Stimulated activated CD4-positive, alpha-beta T cell treated with anti-CD3 and anti-CD28 coated beads, Interleukin-1b, Interleukin-23, amount 100 ng/mL, for 1 hour (primary cell): ENCODE measurements at places on chromosomes 13 and 19.

DNA sequence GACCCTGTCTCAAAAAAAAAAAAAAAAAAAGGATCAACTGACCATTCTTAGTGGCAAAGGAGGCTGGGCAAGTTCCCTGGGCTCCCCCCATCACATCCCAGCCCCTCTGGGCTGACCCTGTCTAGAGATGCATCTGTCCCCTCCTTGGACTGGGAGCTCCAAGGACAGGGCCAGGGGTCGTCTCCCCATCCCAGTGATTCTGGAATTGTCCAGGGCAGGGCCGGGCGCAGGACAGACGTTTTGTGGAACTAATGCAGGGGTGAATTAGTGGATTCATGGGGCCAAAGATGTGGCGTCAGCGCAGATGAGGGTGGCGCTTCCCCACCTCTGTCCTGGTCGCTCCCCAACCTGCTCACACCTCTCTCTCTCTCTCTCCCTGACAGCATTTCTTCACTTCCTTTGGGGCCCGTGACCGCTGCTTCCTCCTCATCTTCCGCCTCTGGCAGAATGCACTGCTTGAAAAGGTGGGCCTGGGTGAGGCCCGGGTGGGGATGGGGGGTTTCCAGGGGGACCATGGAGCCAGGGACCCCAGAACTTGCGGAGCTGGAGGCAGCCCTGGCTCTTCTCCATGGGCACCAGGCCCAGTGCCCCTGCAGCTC lies 11.1 kb downstream of the GRAMD1A start:
- DNase-seq = no peak

GRCh38 chr13:33274264-33274663 lies 11.3 kb downstream of the STARD13 start:
- DNase-seq = no peak

DNA sequence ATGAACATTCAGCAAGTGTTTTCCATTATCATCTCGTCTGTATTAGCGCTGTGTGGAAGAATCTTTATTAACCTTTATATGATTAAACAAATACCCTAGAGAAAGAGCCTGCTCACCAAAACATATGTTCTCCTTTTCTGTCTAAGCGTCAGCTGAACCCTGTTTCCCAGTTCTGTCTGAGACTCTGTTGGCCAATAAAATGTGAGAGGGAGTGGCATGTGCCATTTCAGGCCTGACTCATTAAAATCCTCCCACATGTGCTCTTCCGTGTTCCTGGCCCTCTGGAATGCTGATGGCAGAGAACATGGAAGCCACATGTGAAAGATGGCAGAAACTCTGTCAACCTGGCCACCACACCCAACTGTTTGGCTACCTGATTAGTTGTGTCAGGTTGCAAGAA lies 181.9 kb upstream of the EDNRB start:
- DNase-seq = no peak

DNA sequence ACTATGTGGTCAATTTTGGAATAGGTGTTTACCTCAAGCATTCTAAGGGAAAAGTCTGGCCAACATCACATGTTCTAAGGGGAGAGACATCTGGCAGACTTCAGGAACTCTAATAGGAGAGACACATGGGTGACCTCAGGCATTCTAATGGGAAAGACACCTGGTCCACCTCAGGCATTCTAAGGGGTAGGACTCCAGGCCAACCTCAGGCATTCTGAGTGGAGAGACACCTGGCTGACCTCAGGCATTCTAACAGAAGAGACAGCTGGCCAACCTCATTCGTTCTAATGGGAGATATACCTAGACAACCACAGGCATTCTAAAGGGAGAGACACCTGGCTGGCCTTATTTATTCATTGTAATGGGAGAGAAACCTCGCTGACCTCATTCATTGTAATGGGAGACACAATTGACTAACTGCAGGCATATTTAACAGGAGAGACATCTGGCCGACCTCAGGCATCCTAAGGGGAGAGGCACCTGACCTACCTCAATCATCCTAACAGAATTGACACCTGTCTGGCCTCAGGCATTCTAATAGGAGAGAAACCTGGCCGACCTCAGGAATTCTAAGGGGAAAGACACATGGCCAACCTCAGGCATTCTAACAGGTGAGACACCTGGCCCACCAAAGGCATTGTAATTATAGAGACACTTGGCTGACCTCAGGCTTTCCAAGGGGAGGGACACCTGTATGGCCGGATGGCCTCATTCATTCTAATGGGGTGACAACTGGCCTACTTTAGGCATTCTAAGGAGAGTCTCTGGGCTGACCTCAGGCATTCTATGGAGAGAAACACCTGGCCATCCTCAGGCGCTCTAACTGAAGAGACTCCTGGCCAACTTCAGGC lies 1346.8 kb downstream of the UQCRFS1 start:
- DNase-seq = no peak

GRCh38 chr13:41823476-41823875 lies 137.4 kb downstream of the VWA8 start:
- DNase-seq = no peak

DNA sequence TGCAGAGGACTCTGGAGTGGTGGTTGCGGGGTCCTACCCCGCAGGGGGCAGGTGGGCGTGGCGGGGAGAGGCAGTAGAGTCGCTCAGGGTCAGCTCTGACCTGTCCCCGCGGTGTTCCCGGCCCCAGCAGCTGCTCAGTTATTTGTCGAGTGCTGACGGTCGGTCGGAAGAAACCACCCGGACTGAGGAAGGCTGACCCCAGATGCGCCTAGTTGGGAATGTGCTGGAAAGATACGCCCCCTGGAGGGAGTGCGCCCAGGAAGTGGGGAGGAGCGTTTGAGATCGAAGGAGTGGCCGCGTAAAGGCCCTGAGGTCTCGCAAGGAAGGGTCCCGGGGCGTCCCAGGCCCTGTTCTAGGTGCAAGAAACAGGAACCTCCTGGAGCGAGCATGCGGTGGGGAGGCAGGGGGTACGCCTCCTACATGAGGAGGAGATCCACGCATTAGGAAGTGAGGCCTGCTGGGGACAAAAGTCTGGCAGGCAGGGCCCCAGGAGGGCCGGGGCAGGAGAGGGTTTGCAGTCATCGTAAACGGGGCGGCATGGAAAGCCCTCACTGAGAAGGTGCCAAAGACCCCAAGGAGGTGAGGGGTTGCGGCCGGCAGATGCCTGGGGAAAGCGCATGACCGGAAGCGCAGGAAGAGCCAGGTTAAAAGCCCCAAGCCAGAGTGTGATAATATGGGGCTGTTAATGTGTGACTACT lies 9.2 kb downstream of the CCDC8 start:
- DNase-seq = no peak

DNA sequence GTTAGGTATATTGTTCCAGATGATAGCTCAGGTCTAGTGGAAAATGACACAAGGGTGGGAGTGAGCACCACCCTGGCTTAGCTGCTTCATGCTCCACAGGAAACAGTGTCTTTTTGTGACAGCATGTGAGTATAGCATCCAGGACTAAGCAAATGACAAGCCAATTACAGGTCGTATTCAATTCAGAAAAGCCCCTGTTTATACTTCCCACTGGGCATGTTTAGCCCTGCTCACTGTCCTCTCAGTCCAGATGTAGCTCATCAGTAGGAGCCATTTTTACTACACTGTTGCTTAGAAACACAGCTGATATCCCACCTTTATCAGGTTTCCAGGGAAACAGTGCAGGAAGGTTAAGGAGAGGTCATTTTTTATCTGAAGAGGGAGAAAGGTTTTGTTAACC lies 8.0 kb downstream of the ABHD13 start:
- DNase-seq = no peak

GRCh38 chr13:39602614-39603366 lies at the start of gene LHFPL6:
TSS of gene LHFPL6 (minus strand) at chr13:39603193.
- DNase-seq = no peak

DNA sequence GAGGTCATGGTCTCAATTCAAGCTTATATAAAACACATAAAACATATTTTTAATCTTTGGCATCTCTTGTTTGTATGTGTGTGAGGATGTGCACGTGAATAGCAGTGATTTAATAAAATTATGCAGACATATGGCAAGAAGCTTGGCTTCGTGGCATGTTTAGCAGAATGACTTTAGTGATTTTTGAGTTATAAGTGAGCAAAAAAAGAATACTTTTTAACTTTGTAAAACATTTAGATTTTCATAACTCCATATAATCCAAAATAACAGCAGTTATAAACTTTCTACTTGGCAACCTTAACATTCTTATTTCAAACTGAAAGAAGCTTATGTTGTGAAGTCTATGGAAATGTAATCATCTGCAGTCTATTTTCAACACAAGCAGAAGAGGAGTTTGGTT lies 120.6 kb downstream of the SLITRK1 start:
- DNase-seq = no peak

- DNase-seq = no peak
Observed at GRCh38 chr13:94248454-94249228, 230.8 kb downstream of the DCT start.

DNA sequence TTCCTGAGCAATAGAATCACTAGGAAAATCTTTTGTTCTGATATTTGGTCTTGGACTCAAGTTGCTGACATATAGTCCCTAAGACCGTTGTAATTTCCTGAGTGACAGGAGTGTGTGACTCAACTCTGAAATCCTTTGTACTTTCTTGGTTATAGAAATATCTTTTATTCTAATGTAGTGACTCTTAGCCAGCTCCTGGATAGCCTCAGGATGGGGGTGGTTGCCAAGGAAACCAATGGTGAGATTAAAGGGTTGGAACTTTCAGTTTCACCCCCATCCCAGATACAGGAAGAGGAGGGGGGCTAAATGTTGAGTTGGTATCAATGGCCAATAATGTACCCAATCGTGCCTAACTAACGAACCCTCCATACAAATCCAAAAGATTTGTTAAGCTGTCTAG lies 41.8 kb downstream of the MBD3L2B start:
- DNase-seq = no peak

- no peak for DNase-seq
Observed at GRCh38 chr13:112057736-112058518, 9.0 kb upstream of the SOX1 start.

GRCh38 chr13:35164324-35164932 lies 222.4 kb downstream of the NBEA start:
- no peak for DNase-seq

DNA sequence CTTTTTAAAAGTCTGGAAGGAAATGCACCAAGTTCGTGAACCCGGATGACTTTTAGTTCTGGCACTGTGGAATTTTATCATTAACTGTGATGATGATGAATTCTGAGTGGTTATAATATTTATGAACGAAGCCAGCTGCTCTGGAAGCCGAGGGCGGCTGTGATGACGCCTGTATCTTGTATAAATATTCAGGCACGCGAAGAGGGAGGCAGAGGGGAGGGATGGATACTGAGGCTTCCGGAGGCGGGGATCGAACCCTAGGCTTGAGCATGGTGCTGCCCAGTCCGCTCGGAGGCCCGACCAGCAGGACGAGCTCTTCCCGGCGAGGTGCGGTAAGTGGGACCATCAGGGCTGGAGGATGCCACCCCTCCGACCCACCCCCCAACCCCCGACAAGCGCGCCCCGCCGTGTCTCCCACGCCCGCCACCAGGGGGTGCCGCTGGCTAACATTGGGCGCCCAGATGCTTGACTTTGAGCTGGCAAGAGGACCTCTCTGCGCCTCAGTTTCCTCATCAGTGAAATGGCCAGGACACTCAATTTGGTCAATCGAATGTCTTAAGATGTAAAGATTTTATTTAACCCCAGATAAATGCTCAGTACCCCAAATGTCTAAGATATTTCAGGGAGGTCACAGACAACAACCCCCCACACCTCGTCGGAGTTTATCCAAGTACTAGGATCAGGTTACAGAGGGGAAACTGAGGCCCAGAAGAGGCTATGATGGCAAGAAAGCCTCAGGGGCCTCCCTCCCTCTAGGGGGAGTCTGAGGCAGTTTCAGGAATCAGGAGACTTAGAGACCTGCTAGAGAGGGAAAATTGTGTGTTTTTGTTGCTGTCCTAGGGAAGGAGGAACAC lies 4.5 kb upstream of the RAB3A start:
- peak; percentile 46 for DNase-seq
